Urinary bladder (tissue), 4 donors: ENCODE measurements at places on chromosomes 11 and 22. TPM values are rescaled to one million over a fixed set of nuclear protein-coding genes. Genes with fewer than 3 reads are reported as not detected.

The ACTN3 gene
- not detected for total RNA-seq

The DLG2 gene
- 42.4 TPM for total RNA-seq

The UPB1 gene
- 0.90 TPM for total RNA-seq

The JRKL gene
- total RNA-seq: 19.1 TPM

The TSKU gene
- total RNA-seq: 10.0 TPM

The POTEH gene
- total RNA-seq: not detected

The PDGFB gene
- 5.8 TPM for total RNA-seq

The OR52E2 gene
- total RNA-seq: not detected

The PTPRJ gene
- total RNA-seq: 18.2 TPM

The MMP8 gene
- 1.3 TPM for total RNA-seq

The GCAT gene
- 9.3 TPM for total RNA-seq

The MPZL2 gene
- 62.8 TPM for total RNA-seq

The TP53AIP1 gene
- 0.11 TPM for total RNA-seq
